Right atrium auricular region (tissue), 2 donors: ENCODE measurements at places on chromosomes 7 and 10.

- no peak overlapping the region for H3K27ac ChIP-seq
- H3K4me3 ChIP-seq, result no peak overlapping the region
- no peaks in the 10 kb centered on the region for H3K4me1 ChIP-seq
- no peak for DNase-seq
- H3K27me3 ChIP-seq, result no peaks in the 10 kb centered on the region
Observed at GRCh38 chr10:71331736-71332135, 12.7 kb downstream of the SLC29A3 start.

DNA sequence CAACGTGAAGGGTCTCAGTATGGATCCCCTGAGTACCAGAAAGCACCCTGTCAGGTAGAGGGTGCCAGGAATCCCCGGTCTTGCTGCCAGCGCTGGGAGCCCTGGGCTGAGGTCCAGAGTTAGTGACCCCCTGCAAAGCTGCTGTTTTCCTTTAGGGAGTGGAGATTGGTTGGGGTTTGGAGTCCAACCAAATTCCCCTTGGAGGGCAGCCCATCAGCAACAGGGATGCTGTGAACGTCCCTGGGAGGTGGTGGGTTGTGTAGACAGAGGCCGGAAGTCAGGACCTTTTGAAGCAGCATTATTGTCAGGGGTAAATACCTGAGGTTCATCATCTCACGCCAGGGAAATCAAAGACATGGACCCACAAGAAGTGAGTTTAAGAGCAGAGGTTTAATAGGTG lies 104.2 kb downstream of the COL26A1 start:
- no peaks in the 10 kb centered on the region for H3K4me1 ChIP-seq
- H3K36me3 ChIP-seq, result no peaks in the 10 kb centered on the region
- DNase-seq, result no peak
- no peaks in the 10 kb centered on the region for H3K27me3 ChIP-seq

- no peaks in the 10 kb centered on the region for H3K36me3 ChIP-seq
- H3K27ac ChIP-seq, result no peak overlapping the region
- H3K4me3 ChIP-seq, result no peak overlapping the region
- no peaks in the 10 kb centered on the region for H3K4me1 ChIP-seq
Observed at GRCh38 chr10:77359950-77360520, 277.6 kb downstream of the KCNMA1 start.

DNA sequence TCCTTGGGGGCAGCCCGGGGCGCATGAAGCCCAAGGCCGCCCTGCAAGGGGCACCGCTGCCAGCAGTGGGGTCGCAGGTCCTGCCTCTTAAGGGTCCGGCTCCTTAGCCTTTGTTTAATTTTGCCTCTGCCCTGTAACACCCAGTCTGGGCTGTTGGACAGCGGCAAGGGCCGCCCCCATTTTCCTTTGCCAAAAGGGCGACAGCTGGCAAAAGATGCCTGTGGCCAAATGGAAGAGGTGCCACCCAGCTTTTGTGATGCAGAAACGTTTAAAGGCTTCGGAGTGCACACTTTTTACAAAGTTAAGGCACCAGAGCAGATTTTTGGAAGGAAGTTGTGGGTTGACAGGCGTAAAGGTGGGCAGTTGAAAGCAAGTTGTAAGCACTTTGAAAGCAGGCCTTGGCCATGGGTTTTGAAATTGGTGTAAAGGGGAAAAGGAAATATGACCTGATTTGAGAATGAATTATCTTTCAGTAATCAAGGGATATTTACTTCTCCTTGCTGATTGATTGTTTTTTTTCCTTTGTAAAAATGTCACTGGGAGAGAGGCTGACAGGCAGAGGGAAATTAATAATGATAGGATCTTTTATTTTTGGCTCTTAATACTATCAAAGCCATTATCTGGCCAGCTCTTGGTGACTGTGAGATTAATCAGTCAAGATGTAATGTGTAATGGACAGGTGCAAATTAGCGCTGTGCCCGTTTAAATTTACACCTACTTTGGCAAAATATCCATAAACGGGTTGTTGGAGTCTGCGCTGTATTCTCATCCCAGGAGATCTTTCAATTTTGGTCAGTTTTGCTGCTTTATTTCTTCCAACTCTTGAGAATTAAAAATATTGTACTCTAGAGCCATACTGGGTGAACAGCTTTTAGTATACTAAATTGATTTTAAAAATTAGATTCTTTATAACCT lies 1.2 kb downstream of the CASD1 start:
- no peak for DNase-seq
- H3K27ac ChIP-seq, result peak overlapping the region; percentile 96
- no peaks in the 10 kb centered on the region for H3K27me3 ChIP-seq
- no peaks in the 10 kb centered on the region for H3K36me3 ChIP-seq
- H3K4me1 ChIP-seq, result peaks cover 42% of the 10 kb centered on the region

GRCh38 chr7:22156205-22156604 lies 200.7 kb downstream of the RAPGEF5 start:
- DNase-seq, result no peak
- H3K27ac ChIP-seq, result no peak overlapping the region
- peaks cover 22% of the 10 kb centered on the region for H3K36me3 ChIP-seq
- H3K4me3 ChIP-seq, result no peak overlapping the region
- H3K4me1 ChIP-seq, result no peaks in the 10 kb centered on the region

DNA sequence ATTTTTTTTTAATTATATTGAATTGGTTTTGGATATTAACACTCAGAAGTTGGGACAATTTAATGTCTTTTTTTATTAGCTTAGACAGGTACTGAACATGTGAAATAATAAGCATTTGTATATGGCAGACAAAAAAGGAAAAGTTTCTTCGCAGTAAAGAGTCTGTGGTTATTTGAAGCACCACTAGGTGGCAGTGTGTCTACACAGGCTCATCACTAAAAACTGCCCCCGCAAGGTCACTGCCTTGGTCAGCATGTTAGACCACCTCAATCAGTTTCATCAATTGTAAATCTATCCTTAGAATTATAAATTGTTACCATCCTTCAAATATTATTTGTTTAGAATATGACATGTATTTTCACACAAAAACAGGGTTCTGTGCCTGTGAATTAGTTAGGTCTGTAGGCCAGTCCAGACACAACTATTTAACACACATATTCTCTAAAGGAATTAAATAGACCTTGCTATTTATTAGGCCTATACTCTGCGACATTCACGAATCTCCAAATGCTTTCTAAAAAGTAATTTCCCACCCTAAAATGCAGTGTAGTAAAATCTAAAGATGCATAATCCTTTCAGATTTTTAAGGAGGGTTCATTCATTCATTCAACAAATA lies 17.0 kb downstream of the PNLIPRP3 start:
- DNase-seq, result no peak
- H3K27me3 ChIP-seq, result no peaks in the 10 kb centered on the region
- no peak overlapping the region for H3K4me3 ChIP-seq
- H3K36me3 ChIP-seq, result no peaks in the 10 kb centered on the region

GRCh38 chr10:90635111-90635765 lies 222.6 kb downstream of the HTR7 start:
- no peaks in the 10 kb centered on the region for H3K4me1 ChIP-seq
- H3K4me3 ChIP-seq, result no peak overlapping the region

GRCh38 chr7:67505449-67505848 lies 508.8 kb downstream of the TYW1 start:
- DNase-seq, result no peak
- H3K4me3 ChIP-seq, result no peak overlapping the region
- no peaks in the 10 kb centered on the region for H3K4me1 ChIP-seq

GRCh38 chr10:62924344-62924748 lies 108.2 kb upstream of the EGR2 start:
- H3K36me3 ChIP-seq, result no peaks in the 10 kb centered on the region
- H3K27ac ChIP-seq, result no peak overlapping the region
- no peaks in the 10 kb centered on the region for H3K27me3 ChIP-seq
- no peak for DNase-seq

GRCh38 chr10:50619882-50620281 lies 3.9 kb downstream of the SGMS1 start:
- no peaks in the 10 kb centered on the region for H3K27me3 ChIP-seq
- DNase-seq, result no peak
- no peak overlapping the region for H3K4me3 ChIP-seq
- no peaks in the 10 kb centered on the region for H3K4me1 ChIP-seq

DNA sequence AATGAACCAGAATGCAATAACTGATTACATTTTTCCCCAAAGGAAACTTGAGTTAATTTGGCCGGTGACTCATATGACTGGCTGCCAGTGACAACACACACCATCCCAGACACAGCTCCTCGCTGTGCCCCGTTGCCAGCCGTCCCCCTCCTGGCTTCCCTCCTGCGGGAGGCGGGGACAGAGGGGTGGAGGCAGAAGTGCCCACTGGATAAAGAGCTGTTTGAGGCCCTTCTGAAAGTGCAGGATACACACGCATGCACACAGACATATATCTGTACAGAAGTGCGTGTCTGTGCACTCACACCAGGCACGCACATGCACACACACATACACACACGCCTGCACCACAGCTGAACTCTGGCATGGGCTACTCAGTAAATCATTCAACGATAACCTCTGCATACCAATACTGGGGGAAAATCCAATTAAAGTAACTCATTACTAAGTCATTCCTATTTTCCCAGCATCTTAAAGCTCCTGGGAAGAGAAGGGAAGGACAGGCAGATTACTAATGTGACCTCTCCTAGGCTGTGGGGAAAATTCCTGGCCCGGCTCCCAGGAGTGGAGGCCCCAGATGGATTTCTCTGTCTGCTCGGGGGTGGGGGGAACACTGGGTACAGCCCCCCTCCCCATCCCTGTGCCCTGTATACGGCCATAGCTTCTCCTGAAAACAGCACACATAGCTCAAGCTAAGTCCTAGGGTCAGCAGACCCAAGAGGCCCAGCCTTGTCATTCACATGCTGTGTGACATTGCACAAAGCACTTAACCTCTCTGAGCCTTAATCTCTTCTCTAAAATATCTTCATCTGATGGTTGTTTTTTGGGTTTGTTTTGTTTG lies 52.3 kb upstream of the MYL10 start:
- H3K27me3 ChIP-seq, result no peaks in the 10 kb centered on the region
- DNase-seq, result peak; percentile 74
- peak overlapping the region; percentile 6 for H3K27ac ChIP-seq
- H3K36me3 ChIP-seq, result no peaks in the 10 kb centered on the region
- peaks cover 11% of the 10 kb centered on the region for H3K4me1 ChIP-seq

DNA sequence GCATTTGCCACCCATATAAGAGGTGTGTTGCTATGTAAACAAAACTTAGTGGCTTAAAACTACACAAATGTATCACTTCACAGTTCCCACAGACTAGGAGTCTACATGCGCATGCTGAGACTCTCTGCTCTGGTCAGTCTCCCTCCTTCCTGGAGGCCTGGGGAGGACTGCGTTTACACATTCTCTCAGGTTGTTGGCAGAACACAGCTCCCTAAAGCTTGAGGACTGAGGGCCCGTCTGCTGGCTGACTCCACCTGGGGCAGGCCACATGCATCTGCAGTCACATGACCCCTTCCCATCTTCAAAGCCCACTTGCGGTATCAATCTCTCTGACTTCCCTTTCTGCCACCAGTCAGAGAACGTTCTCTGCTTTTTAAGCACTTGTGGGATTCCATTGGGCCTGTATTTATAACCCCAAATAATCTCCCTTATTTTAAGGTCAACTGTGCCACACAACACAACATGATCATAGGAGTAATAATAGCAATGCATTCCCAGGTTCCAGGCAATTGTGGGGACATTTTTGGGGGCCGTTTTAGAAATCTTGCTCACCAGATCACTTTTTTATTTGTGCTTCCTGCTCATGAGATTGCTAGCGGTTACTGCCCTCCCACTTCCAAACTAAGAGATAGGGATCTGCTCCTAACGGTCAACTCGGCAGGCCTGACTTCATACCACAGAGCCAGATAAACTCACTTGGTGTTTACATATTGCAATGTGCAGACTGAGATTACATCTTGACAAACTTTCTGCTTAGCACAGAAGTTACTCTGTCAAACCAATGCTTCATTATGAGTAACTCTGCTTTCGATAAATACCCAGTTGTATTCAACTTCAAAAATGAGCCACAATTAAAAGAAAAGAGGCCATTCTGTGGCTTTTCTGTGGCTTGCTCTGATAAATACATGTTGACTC lies 96.3 kb downstream of the ALOX5 start:
- DNase-seq, result no peak
- no peaks in the 10 kb centered on the region for H3K27me3 ChIP-seq
- H3K27ac ChIP-seq, result peak overlapping the region; percentile 26

GRCh38 chr7:52455571-52455970 lies 579.9 kb upstream of the POM121L12 start:
- no peaks in the 10 kb centered on the region for H3K27me3 ChIP-seq
- no peak for DNase-seq
- no peak overlapping the region for H3K4me3 ChIP-seq
- H3K36me3 ChIP-seq, result no peaks in the 10 kb centered on the region
- H3K4me1 ChIP-seq, result no peaks in the 10 kb centered on the region

GRCh38 chr10:92108120-92108519 lies 182.8 kb downstream of the CPEB3 start:
- no peaks in the 10 kb centered on the region for H3K36me3 ChIP-seq
- H3K27ac ChIP-seq, result no peak overlapping the region
- no peaks in the 10 kb centered on the region for H3K4me1 ChIP-seq
- H3K4me3 ChIP-seq, result no peak overlapping the region
- H3K27me3 ChIP-seq, result no peaks in the 10 kb centered on the region

DNA sequence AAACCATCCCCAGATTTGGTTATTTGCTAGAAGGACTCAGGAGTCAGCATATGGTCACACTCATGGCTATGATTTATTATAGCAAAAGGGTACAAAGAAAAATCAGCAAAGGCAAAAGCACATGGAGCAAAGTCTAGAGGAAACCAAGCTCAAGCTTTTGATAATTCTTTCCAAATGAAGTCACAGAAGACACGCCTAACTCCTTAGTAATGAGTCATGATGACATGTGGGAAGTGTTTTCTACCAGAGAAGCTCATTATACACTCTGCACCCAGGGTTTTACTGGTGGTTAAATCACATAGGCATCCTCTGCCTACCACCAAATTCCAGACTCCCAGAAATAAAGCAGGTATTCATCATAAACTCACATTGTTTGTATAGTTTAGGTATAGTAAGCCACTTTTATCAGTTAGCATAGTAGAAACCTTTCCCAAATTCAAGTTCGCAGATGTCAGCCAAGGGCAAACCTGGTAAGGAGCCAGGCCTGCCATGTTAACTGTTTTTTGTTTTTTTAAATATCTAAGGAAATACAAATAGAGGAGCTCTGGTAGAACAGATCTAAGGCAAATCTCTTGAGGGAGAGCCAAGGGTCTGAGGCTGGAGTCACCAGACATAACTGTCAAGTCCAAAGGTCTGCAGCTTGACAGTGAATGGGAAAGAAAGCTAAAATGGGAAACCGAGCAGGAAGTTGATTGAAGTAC lies 15.4 kb upstream of the HIBADH start:
- DNase-seq, result no peak
- H3K36me3 ChIP-seq, result no peaks in the 10 kb centered on the region
- peak overlapping the region; percentile 72 for H3K27ac ChIP-seq
- H3K27me3 ChIP-seq, result no peaks in the 10 kb centered on the region
